ENCODE measurements at places on chromosomes 3 and 15.

GRCh38 chr3:183636221-183637105 is 1.0 kb downstream of the KLHL24 start:
- peak; percentile 97 for DNase-seq

DNA sequence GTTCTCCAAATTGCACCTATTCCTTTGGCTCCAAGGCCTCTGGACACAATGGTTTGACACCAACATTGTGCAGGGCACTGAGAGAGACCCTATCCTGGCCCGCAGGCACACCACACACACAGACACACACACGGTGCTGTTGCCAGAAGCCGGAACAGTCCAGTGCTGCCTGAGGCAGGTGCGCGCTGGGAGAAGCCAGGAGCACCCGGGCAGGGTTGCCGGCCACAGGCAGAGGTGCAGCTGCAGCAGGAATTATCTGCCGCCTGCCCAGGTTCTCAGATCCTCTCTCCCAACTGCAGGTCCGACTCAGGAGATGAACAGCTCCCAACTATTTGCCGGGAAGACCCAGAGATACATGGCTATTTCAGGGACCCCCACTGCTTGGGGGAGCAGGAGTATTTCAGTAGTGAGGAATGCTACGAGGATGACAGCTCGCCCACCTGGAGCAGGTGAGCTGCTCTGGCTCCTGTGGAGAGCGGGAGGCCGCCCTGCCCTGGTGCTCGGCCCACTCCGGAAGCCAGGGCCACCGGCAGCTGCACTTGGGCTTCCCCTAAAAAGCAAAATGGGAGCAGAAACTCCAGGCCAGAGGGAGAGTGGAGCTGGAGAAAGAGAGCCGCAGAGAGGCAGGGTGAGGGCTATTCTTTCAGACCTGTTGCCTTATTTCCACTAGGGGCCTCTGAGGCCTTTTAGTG is 42.9 kb downstream of the CHDH start:
- no peak for DNase-seq

DNA sequence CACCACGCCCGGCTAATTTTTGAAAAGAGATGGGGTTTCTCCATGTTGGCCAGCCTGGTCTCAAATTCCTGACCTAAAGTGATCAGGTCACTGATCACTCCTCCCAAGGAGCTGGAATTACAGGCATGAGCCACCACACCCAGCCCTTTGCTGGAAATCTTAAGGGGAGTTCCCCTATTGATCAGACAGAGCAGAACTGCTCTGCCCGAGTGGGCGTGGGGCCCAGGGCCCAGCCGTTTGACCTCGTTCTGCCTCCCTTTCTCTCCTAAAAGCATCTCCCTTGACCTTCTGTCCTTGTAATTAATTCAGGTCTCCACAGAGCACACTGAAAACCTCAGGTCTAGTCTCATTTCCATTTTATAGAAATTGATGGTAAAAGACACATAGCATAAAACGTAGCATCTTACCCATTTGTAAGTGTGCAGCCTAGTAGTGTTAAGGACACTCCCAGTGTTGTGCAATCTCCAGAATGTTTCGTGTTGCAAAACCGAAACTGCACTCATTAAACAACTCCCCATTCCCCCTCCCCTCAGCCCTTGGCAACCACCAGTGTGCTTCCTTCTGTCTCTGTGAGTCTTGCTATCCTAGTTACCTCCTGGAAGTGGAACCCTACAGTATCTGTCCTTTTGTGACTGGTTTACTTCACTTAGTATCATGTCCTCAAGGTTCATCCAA is 89.3 kb downstream of the SLCO3A1 start:
- DNase-seq = peak; percentile 92

- no peak for DNase-seq
These were observed 60.5 kb downstream of the XXYLT1 start for GRCh38 chr3:195210266-195210973.

GRCh38 chr3:102466001-102466400 is 31.2 kb downstream of the ZPLD1 start:
- no peak for DNase-seq

DNA sequence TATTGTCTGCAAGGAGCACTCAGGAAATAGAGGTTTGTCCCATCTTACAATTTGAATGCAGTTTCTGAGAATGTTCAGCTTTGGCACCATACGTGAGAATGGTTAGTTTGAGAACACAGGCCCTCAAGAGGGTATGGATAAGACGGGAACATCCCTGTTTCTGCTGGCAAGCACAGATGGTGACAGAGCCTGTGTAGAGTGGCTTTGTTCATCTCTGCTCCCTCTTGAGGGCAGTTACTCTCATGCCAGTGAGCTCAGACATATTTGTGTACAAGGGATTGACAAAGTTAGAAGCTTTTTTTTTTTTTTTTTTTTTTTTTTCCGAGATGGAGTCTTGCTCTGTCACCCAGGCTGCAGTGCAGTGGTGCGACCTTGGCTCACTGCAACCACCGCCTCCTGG is 71.5 kb upstream of the FILIP1L start:
- DNase-seq = no peak

- no peak for DNase-seq
These were observed 50.5 kb downstream of the CRYGS start for GRCh38 chr3:186493525-186494255.

DNA sequence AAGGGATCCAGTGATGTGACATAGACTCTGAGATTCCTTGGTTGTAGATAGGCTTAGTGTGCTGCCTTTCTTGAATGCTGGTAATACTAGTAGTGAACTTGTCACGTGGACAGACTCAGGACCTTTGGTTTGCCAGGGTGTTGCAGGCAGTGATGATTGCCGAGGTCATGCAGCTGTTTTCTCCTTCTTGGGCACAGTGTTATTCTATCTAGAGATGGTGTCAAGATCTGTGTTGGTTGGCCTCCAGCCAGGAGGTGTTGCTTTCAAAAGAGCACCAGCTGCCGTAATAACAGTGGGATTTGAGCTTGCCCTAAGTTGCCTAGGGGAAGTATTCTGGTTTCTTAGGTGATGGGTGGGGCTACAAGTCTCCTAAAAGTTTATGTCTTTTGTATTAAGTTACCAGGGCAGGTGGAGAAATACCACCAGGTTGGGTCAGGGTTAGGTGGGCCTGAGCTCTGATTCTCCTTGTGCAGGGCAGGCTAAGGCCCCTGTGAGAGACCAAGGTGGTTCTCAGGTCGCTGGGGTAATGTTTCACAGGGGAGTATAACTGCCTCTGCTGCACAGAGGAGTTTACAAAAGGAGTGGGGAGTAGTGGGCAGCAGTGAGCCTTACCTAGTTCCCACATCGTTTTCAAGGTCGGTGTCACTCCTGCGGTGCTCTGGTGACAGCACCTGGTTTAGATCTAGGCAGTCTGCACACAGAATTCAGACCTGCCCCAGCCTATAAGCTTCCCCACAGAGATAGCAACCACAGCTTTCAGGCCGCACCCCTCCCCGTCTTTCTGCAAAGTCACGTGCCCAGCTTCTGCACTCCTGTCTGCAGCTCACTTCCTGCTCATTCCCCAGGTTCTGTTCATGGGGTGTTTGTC is 350.3 kb downstream of the DOCK3 start:
- DNase-seq = no peak

GRCh38 chr15:32828507-32829186 is 110.8 kb downstream of the GREM1 start:
- no peak for DNase-seq

DNA sequence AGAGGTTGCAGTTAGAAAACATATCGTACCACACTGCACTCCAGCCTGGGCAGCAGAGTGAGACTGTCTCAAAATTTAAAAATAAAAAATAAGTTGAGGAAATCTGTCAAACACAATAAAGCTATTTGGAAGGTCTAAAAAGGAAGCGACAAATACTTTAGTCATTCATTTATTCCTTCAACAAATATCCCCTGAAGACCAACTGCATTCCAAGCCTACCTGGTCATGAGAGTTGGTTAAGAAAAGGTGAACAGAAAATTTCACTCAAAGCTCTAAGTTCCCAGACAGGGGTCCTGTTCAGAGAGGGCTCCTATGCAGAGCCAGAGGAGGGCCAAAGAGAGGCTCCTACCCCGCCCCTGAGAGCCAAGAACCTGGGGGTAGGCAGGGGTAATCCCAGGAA is 15.4 kb upstream of the PRKAR2A start:
- DNase-seq = no peak

DNA sequence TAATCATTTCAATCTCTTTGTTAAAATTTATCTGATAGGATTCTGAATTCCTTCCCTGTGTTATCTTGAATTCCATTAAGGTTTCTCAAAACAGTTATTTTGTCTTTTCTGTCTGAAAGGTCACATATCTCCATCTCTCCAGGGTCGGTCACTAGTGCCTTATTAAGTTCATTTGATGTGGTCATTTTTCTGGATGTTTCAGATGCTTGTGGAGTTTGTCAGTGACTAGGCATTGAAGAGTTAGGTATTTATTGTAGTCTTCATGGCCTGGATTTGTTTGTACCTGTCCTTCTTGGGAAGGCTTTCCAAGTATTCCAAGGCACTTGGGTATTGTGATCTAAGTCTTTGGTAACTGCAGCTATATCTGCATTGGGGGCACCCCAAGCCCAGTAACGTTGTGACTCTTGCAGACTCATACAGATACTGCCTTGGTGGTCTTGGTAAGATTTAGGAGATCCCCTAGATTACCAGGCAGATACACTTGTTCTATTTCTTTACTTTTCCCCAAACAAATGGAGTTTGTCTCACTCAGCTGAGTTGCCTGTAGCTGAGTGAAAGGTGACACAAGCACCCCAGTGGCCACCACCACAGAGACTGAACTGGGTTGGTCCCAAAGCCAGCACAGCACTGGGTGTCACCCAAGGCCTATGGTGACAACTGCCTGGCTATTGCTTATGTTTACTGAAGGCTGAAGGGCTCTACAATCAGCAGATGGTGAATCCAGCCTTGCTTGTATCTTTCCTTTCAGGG is 18.9 kb upstream of the SLC27A2 start:
- no peak for DNase-seq

GRCh38 chr3:21449738-21450137 is 301.3 kb downstream of the ZNF385D start:
- DNase-seq = no peak

GRCh38 chr15:79593119-79593869 is 161.2 kb downstream of the MINAR1 start:
- DNase-seq = no peak

GRCh38 chr3:72065872-72066641 is 281.1 kb upstream of the PROK2 start:
- DNase-seq = no peak

DNA sequence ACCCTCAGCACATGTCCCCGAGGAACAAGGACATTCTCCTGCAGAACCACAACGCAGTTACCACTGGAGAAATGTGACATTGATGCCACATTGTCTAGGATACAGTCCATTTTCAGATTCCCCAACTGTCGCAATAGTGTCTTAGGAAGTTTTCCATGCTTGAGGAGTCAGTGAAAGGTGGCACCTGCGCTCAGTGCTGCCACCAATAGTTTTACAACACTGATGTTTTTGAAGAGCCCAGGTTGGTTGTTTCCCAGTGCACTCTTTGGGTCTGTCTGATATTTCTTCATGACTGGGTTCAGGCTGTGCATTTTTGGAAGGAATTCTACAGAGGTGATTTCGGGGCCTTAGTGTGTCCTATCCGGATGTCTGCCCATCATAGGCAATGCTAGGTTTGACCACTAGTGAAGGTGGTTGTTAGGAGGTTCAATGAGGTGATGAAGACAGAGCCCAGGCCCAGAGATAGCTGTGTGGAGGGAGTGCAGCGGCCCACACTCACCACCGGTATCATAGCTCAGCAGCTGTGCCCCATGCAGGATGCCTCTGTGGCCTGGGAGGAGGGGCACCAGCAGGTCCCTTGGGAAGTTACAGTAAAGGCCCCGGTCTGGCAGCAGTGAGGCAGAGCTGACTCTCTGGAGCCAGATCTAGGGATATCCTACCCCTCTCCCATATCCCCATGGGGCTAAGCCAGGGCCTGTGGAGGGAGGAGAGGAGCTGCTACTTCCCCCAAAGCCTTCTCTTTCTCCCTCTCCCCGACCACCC is 96.6 kb downstream of the DNAJB8 start:
- DNase-seq = no peak

- no peak for DNase-seq
These were observed 5.6 kb downstream of the RBP1 start for GRCh38 chr3:139533781-139534454.

DNA sequence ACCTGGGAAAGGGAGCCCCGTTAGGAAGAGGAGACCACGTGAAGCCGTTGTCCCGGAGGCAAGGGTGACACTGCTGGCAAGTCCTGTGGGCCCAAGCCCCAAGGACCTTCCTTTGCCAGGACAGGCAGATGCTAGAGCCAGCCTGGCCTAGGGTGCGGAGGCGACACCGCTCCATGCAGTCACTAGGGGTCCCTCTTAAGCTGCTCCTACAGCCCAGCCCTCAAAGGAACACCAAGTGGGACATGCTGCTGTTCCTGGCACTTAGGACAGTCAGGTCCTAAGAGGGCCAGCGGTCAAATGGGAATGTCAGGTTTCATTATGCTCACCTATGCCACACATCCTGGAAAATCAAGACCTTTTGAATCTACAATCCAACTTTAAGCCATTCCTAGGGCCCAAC is 59.7 kb downstream of the RPN1 start:
- no peak for DNase-seq
